ENCODE measurements at places on chromosomes 5 and 9.

- no peak for DNase-seq
These were observed 1672.1 kb upstream of the C9orf72 start for GRCh38 chr9:29245351-29245750.

DNA sequence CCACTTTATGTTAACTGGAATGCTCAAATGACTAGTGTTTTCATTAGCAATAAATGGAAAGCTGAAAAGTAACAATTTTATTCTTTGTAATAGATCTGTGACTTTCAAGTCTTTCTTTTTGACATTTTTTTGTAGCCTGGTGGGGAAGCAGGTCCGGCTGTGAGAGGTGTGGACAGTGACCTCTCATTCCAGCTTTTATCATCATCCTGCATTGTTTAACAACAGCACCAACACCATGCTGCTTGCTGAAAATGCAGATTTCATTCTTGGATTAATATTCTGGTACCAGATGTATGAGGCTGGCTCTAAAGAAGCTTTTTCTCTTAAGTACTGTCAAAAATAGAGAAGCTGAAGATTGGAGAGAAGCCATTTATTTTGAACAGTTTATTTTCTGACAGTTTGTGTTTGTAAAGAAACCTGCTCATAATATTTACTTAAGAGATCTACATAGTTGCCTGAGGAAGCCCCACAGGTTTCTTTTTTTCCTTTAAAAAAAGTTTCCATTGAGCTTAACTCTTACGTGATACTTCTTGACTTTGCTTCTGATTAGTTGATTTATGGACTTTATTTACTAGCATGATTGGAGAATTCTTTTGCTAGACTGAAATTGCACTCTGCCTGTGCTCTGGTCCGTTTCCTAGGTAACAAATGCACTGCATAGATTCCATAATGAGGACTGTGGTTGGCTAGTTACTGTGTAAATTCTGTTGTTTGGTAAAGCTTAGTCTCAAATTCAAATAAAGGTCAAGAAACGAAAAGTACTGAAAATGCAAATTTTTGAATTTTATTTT lies 3.4 kb downstream of the KIAA1958 start:
- DNase-seq: no peak

DNA sequence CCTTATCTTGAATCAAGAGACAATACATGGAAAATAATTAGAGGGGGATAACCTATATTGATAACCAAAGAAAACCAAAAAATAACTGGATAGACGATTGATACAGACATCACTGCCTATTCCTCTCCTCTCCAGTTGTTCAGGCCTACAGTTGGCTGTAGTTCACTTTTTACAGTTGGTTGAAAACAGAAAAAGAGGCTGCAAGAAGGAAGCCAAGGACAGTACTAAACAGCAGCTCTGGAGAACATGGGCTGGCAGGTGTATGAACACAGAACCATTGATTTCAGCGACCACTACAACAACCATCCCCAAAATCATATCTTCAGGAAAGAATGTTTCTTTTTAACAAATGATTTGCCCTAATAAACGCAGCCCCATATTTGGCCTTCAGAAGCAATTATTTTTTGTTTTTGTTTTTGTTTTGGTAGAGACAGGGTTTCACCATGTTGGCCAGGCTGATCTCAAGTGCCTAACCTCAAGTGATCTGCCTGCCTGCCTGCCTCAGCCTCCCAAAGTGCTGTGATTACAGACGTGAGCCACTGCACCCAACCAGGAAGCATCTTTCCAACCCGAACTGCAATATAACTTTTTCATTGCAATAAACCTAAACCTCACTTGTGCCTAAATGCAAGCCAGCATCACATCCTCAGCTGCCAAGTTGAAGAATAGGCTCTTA lies 64.3 kb downstream of the MLLT3 start:
- DNase-seq: no peak

GRCh38 chr5:124410539-124411488 lies 335.6 kb downstream of the ZNF608 start:
- no peak for DNase-seq

GRCh38 chr5:84430863-84431663 lies 46.4 kb upstream of the EDIL3 start:
- no peak for DNase-seq

GRCh38 chr5:163574472-163575440 lies 69.3 kb downstream of the MAT2B start:
- DNase-seq: no peak

- no peak for DNase-seq
These were observed 34.8 kb upstream of the MAST4 start for GRCh38 chr5:66561256-66561990.

- peak; percentile 93 for DNase-seq
These were observed at the start of gene ZNF354C for GRCh38 chr5:179060116-179061008. Gene ZNF354C (plus strand): TSS chr5:179060373. CDS start chr5:179062069, 1,696 bp downstream.

DNA sequence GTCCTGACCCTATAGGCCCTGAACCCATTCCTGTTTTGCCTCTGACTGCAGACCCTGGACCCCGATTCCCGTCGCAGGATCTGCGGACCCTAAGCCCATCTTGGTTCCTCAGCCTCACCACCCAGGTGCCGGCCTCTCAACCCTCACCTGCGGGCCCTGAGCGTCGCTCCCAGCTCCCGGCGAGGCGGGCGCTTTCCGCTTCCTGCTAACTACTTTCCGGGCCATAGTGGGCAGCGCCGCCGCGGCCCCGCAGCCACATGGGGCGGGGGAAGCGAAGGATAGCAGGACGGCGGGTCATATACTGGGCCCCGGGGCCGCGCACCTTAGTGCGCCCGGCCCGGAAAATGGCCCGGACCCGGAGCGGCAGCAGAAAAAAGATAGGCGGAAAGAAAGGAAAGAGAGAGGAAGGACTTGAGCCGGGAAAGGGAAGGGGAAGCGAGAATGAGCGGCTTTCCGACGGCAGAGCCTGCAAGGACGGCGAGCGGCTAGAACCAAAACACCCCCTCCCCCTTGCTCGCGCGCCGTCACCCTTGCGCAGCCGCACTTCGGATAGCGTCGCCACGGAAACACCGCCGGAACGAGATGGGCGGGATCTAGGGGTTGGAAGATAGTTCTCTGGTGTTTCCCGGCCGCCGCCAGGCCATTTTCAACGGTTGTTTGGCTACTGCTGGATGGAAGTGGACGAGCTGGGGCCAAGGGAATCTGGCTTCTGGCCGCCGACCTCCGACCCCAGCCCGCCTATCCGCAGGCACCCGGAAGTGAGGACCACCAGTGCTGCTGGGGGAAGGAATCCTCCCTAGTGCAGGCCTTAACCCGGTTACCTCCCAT lies at the start of gene DCAF12:
DCAF12 (minus strand) TSS at position 492 of the 828 bp plus-strand sequence; CDS start at position 225, 267 bp downstream.
- peak; percentile 95 for DNase-seq

DNA sequence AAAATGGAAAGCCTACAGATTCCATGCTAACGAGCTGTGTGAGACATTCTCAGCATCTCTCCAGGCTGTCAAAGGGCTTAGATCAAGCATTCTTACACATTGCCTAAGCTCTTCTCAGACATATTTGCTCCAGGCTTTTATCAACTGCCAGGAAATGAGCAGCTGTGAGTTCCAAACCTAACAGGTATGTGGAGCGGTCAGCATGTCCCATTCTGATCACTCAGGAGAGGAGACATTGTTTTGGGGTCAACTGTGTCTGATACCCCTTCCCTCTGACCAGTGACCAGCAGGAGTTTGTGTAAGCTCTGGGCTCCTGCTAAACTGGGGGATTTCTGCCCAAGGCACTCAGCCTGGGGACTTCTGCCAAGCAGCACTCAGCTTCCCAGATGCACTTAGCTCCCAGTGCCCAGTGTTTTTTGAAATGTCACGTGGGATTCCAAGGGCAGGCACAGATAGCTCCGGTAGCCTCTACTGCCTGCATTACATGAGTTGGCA lies 229.1 kb downstream of the SEC61B start:
- peak; percentile 69 for DNase-seq

DNA sequence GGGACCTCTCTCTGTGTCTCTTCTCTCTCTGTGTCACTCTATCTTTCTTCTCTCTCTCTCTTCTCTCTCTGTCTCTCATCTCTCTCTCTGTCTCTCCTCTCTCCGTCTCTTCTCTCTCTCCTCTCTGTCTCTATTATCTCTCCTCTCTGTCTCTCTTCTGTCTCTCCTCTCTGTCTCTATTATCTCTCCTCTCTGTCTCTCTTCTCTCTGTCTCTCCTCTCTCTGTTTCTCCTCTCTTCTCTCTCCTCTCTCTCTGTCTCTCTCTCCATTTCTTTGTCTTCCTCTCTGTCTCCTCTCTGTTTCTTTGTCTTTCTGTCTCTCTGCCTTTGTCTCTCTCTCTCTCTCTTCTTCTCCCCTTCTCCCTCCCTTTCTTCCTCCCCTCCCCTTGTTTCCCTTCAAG lies 3.2 kb upstream of the OLFM1 start:
- no peak for DNase-seq
